ENCODE measurements at places on chromosomes 11 and 22. TPM values are rescaled to one million over a fixed set of nuclear protein-coding genes. Genes with fewer than 3 reads are reported as not detected.

DNA sequence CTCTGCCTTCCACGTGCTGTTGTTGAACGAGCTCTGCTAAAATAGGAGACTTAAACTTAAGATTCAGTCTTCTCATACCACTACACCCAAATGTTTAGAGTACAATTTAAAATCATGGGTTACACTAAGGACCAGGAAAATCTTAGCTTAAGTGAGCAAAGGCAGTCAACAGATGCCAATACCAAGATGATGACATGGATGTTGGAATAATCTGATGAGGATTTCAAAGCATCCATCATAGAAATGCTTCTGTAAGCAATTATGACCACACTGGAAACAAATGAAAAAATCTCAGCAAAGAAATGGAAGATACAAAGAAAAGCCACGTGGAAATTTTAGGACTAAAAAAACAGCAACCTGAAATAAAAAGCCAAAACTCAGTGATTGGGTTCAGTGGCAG is 109.8 kb downstream of the ATXN10 start:
- DNase-seq = no peak

The CTTN gene
- 279 TPM for total RNA-seq

- DNase-seq = no peak
Measured at GRCh38 chr11:130666781-130667251, 218.4 kb downstream of the ADAMTS15 start.

The PRDM10 gene
- total RNA-seq = 11.8 TPM
